NCI-H774 (cell line): ENCODE measurements at places on chromosomes 2 and 18.

DNA sequence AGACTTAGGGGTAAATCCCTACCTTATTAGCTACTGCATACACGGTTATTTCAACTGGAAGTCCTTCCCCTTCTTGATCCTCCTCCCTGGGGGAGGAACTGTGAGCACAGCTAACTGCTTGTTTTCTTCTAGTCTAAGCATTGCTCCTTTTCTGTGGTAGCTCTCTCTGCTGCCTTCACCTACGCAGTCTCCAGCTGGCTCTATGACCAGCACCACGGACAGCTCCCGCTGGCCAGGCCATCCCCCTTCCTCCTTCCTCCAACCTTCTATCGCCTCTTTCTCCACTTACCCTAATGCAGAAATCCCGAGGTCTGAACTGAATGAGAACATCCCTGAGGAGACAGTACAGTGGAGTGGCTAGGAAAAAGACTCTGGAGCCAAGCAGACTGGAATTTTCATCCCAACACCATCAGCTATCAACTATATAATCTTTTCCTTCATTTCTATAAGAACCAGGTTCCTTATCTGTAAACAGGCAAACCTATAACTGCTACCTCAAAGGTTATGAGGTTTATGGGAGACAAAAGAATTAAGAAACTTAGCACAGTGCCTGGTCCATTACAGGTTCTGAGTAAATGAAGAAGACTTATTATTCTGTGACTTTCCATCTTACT is 4.7 kb upstream of the CFAP65 start:
- DNase-seq: no peak

DNA sequence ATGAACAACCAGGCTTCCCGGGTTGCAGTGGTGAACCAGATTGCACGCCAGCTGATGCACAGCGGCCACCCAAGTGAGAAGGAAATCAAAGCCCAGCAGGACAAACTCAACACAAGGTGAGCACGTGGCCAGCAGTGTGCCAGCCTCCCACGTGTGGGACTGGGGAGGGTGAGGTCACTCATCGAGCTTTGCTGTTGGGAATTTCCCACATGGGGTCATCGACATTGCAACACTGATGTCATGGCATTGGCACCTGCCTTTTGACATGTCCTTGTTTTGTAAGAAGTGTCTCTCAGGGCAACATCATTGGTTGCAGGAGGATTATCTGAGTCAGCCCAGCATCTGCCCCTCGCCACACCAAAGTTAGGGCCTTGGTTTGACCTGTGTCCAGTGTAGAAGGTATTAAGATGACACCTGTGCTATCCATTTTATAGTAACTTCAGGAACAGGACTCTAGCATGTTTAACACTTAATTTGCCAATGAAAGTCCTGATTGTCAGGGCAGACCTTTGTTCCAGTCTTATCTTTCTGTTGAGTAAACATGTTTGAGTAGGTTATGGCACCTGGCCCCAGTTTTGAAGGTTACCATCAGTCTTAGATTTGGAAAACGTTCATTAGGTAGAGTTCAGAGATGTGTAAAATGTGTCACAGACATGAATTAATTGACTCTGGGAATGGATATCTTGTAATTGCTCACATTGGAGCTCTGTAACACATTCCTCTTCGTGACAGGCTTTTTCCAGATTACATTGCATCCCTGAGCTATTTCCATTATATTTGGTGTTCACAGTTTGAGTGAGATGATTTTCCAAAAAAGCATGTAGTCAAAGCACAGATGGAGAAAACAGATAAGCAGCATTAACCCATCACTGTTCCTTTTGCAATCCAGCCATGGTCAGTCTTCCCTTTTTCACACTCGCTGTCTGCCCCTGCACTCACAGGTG is 93.3 kb upstream of the EML6 start:
- no peak for DNase-seq

DNA sequence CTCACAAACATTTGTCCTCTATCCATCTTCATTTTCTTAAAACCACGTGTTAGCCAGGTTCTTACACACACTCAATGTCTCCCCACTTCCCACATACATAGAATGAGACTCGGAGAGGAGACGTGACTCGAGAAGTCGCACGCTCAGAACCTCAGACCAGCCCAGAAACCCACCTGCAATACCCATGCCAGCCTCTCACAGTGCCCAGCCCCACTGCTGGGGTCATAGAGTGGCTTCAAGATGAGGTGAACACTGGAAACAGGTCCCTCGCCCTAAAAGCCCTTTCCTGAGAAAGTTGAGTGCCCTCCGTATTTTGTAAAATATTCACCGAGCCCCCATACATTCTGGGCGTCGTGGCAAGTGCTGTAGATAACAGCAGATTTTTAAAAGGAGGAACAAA is 487.4 kb downstream of the EIPR1 start:
- no peak for DNase-seq

- DNase-seq: no peak
Observed at GRCh38 chr2:230877759-230878598, 13.2 kb downstream of the ITM2C start.

DNA sequence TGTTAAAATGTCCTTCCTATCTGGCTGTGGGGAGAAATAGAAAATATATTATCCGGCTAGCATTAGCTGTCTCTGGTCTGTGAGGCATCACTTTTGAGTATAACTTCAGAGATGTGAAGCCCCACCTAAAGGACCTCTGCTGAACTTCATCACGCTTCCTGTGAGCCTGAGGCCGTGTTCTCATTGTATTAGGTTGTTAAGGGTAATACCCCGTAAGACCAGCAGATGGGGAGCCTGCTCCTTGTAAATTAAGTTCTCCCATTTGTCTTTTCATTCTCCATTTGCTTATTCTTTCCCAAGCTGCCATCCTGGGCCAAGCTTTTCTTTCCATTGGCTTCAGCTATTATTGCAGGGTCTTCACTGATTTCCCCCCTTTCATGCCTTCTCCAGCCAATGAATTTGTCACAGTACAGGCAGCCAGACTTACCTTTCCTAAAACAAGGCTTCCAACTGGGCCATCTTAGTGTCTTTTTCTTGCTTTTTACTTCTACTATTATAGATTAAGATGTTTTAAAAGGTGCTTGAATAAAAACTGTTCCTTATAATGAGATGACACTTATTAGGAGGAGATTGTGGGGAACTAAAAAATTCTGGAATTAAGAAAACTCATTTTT is 12.4 kb downstream of the NIF3L1 start:
- peak; percentile 33 for DNase-seq

- DNase-seq: no peak
Observed at GRCh38 chr2:8426550-8426949, 255.3 kb upstream of the ID2 start.

- DNase-seq: peak; percentile 34
Observed at GRCh38 chr18:72867746-72868584, at the start of gene NETO1. Gene NETO1, minus strand, starts transcription at chr18:72867987. Its CDS starts 696 bp downstream, at chr18:72867291.

- no peak for DNase-seq
Observed at GRCh38 chr18:68219872-68220271, 495.0 kb downstream of the TMX3 start.

DNA sequence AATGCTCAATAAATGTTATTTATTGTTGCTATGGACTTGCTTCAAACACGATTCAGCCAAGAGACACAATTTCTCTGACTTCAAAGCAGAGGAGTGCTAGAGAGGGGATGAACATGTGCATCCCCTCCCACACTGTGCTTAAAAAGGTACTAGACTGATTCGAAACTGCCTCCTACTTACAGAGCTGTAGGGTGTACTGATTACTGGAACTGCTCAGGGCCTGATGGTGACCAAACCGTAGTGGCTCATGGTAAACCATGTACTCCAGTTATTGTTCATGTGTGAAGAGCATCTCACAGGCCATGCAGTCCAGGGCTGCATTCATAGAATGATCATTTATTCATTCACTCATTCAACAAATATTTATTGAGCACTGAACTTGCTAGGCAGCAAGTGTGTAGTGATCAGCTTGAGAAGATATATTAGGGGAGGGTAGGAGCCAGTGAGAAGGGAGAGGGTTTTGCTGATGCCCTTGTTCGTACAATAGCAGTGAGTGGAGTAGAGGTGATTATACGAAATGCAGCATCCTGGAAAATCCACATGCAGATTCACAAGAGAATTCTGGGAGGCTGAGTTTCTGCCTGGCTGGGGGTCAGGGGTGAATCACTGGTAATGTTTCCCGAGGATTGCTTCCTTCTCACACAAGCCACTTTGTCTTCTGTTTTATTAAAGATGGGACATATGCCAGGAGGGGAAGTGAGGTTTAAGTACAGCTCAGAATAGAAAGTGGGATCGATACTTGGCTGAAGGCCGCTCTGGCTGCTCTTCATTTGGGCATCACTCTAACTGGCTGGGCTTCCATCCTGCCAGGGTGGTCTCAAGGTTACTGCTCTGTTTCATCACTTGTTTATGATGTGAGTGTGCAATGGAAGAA is 245.4 kb downstream of the RAD51AP2 start:
- no peak for DNase-seq

GRCh38 chr2:82494739-82495138 is 1964.3 kb downstream of the SUCLG1 start:
- DNase-seq: no peak

DNA sequence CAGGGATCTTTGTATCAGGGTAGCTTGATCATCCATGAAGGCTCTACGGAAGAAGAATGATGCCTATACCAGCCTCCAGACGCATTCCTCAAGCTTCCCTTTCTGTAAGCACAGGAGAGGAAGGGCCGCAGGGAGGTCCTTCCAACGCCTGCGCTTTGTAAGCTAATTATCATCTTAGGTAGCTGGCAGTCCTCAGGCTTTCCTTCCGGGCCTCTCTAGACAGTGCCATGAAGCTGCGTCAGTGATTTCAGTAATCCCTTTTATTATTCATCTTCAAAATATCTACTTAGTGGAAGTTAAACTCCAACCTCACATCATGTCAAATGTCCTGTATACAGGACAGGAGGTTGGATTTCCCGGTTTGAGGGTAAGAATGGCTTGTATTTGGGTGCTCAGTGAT is 92.3 kb downstream of the ETAA1 start:
- DNase-seq: no peak

- no peak for DNase-seq
Observed at GRCh38 chr2:177052471-177052870, 160.1 kb upstream of the HNRNPA3 start.

- DNase-seq: no peak
Observed at GRCh38 chr2:3725458-3726250, 22.3 kb downstream of the DCDC2C start.

GRCh38 chr2:190759749-190760213 is 110.9 kb downstream of the NAB1 start:
- peak; percentile 24 for DNase-seq

DNA sequence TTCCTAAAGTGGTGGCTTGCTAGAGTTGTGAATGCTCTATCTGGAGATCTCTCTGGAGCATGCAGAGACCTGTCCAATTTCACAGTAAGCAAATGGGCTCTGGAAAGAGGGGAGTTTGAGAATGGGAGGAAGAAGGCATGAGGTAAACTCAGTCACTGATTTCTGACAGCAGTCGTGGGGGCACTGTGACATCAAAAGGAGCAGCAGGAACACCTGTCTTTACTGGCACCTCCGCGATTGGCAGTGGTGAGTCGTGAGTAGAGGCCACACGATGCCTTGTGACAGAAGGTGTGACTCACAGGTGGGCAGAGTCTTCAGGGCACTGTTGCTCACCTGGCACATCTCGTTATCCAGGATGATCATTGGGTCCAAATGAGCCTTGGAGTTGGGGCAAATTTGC is 38.8 kb upstream of the CAVIN2 start:
- no peak for DNase-seq

DNA sequence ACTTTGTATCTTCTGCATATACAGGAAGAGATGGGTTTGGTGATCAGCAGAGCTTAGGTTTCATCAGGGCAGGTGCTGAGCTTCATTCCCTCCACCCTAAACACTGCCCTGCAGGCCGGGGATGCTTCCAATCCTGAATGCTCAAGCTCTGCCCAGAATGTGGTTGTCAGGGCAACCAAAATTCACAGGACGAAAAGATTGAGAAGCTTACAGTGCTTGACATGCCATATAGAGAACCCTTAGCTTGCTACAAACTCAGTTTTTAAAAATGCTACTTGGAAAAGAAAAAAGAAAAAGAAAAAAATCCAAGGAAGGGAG is 65.6 kb downstream of the SH3RF3 start:
- DNase-seq: no peak

DNA sequence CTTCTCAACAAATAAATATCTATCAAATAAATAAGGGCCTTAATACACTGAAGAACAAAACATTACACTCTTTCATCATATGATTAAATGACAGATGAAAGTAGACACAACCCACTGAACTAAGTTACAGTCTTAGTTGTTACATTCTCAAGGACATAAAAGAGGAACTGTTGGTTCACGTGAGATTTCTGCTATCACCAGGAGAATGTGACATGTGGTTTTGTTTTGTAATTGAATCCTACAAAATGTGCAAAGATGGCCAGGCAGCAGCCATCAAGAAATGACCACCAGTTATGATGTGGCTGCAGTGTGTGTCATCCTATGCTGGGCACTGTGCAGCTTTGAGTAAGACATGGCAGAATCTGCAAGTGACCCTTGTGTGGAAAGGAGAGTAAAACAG is 310.6 kb upstream of the PIK3C3 start:
- DNase-seq: no peak

DNA sequence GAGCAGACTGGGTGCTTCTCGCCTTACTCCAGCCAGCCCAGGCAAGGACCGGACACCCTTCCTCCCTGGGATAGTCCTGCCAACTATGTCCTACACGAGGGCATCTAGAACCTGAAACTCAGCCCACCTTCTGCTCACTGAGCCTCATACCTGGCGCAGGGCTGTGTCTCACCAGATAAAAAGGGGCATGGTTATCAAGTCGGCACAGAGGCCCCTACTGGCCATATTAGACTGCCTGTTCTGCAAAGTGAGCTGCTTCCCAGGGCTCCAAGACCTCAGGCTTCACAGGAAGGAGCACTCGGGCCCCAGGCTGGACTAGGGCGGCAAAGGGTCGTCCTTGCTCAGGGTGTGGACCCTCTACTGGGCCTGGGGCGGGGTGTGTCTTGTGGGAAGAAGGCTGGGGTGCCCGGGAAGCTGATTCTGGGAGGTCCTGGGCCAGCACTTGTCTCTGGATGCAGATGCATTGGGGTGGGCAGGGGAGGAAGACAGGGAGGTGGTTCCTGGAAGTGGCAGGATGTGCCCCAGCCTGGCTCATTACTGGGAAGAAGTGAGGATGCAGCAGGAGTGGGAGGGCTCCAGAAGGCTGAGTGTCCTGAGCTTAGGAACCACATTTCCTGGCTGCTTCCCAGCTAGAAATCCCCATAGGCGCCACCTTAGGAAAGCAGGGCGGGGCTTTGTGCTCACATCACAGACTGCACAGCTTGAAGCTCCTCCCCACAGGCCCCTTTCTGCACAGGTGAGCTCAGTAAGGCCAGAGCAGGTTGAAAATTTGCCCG is 19.6 kb downstream of the EHD3 start:
- no peak for DNase-seq

- DNase-seq: no peak
Observed at GRCh38 chr18:48802543-48803290, 148.0 kb downstream of the SMAD7 start.
